ENCODE measurements at places on chromosomes 7 and 10. TPM values are rescaled to one million over a fixed set of nuclear protein-coding genes. Genes with fewer than 3 reads are reported as not detected.

The TSPAN15 gene
- 20.2 TPM for total RNA-seq

The EBLN1 gene
- not detected for total RNA-seq

The HTR7 gene
- total RNA-seq: not detected

The TMEM229A gene
- not detected for total RNA-seq

The FOXP2 gene
- total RNA-seq: 1.9 TPM

The C10orf143 gene
- 2.9 TPM for total RNA-seq
